ENCODE measurements at places on chromosomes 1 and 21.

- no peak for DNase-seq
These were observed 96.7 kb upstream of the TMPRSS2 start for GRCh38 chr21:41604583-41605041.

DNA sequence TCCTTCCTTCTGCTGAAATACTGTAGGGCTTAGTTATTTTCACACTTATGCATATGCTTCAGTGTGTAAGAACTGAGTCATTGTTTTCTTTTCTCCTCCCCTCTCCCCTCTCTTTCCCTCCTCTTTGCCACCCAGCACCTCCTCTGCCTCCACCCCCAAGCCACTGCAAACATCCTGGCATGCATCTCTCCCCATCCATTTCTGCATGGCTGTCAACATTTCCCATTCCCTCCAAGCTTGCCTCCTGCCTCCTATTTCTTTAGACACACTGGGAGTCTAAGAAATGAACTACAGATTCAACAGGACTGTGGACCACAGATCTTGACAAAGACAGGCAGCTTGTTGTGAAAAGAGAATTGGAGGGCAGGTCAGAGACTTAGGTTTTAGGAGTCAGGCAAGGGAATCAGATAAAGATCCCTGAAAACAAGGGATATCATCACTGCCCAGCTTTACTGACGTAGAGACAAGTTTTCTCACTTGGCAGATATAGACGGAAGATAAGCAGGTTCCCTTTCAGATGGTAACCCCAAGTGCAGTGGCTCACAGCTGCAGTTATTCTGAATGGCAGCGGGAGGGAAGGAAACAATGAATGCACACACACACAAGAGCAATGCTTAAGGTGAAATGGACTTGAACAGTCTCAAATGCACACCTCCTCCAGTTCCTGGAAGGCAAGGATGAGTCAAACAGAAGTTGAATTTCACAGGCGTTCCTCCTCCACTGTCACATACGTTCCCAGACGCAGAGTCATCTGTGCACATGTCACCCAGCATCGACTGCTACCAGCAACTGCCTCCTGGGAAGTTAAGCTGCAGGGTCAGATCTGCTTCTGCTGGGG is 56.1 kb downstream of the HIVEP3 start:
- DNase-seq = peak; percentile 73

GRCh38 chr1:199907361-199907760 is 120.1 kb upstream of the NR5A2 start:
- DNase-seq = no peak

- no peak for DNase-seq
These were observed 5.5 kb downstream of the SMPDL3B start for GRCh38 chr1:27940297-27940696.

DNA sequence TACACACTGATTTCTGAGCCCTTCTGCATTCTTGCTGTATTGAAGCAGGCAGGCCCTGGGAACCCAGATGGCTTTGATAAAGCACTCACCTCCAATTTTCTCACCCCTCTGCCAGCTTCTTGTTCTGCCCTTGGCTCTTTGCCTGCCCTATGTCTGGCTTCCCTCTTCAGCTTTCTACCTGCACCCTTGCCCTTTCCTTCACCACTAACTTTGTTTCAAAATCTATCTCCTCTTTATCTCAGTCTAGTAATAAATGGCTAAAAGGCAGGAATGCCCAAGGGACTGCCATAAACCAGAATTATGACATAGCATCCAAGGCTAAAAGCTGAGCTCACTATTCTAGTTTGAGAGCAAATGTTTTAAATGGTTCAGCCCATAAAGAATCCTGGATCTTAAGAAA is 178.7 kb downstream of the TNR start:
- DNase-seq = no peak

DNA sequence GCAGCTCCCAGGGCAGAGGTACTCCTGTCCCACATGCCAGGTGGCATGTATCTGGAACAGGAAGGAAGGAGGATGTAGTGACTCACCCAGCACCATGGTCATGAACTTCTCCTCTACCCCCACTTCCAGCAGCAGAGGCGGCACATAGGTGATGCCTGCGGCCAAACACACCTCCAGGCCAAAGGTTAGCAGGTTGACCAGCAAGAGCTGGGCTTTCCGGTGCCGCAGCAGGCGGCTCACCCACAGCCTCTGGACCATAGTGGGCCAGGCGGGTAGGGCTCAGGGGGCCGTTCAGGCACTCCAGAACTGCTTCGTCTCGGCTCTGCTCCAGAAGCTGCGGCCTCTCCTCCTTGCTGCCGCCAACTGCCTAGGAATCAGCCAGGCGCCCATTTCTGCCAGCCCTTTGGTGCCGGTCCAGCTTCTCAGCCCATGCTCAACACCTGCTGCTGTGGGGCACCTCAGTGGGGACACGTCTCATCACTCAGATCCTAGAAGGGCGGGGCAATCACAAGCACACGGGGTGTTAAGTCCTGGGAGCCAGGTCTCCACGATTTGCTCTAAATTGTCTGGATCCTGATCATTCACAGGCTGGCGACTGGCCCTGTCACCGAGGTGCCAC is 15.8 kb downstream of the SLC45A3 start:
- DNase-seq = no peak

DNA sequence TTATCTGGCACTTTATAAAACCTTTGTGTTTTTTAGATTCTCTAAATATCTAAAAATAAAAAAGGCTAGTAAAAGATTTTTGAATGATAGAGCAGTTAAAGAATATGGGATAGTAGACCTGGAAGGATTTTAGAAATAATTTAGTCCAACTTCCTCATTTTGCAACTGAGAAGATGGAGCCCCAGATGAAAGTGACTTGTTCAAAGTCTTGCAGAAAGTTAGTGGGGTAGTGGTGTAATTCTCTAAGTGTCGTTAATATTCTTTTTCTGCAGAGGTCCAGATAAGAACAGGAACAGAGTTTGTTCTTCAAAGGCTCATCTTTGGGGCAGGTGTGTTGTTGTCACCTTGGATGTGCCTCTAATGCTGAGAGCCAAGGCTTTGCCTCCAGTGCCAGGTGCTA is 159.5 kb downstream of the DISC1 start:
- DNase-seq = no peak

DNA sequence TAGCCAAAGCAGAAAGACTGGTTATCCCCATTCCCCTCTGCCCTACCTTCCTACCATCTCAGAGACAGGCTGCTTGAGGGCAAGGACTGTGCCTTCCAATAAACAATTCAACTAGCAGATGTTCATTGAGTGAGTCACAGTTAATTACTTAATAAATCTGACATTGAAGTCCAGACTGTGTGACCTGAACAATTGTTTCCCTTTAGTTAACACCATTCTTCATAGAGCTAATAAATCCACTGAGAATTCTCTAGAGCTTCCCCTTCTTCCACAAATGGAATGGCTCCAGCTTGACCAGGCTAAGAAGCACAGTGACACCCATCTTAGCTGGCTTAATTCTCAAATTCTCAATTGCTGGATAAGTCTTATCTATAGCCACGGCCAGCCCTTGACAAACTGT is 61.9 kb upstream of the GJA5 start:
- DNase-seq = no peak

DNA sequence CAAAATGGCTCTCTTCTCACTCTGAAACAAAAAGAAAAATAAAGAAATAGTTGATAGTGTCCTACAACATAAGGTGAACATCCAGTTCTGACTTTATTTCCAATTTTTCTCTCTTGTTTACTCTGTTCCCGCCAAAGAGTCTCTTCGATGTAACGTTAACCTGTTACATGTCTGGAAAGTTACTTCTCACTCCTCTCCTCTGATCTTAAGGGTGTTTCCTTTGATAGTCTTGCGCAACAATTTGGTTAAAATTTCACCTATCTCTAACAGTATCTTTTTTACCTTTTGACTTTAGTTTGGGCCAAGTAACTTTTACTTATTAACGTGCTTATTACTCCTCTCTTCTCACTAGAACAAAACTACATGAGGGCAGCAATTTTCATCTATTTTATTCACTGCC is 1450.2 kb downstream of the BRINP3 start:
- no peak for DNase-seq

GRCh38 chr1:225410036-225410435 is 17.8 kb downstream of the LBR start:
- DNase-seq = no peak

GRCh38 chr1:229089586-229090208 is 181.2 kb upstream of the RAB4A start:
- no peak for DNase-seq

DNA sequence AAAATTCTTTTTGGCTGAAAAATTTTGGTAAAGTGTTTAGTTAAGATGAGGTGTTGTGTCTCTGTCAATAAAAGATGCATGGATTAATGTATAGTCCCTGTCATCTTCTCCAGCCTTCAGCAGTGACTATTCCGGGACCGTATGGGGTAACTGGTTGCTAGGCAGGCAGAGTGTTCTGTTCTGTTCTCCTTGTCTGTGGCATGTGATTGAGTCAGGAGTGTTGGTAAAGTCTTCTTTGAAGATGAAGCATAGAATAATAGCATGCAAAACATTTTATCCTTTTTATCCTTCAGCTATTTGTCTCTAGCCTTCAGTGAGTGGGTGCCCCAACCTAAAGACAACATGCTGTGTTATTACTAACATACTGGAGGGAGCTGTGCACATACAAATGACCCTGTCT is 74.6 kb downstream of the RGL1 start:
- DNase-seq = no peak

DNA sequence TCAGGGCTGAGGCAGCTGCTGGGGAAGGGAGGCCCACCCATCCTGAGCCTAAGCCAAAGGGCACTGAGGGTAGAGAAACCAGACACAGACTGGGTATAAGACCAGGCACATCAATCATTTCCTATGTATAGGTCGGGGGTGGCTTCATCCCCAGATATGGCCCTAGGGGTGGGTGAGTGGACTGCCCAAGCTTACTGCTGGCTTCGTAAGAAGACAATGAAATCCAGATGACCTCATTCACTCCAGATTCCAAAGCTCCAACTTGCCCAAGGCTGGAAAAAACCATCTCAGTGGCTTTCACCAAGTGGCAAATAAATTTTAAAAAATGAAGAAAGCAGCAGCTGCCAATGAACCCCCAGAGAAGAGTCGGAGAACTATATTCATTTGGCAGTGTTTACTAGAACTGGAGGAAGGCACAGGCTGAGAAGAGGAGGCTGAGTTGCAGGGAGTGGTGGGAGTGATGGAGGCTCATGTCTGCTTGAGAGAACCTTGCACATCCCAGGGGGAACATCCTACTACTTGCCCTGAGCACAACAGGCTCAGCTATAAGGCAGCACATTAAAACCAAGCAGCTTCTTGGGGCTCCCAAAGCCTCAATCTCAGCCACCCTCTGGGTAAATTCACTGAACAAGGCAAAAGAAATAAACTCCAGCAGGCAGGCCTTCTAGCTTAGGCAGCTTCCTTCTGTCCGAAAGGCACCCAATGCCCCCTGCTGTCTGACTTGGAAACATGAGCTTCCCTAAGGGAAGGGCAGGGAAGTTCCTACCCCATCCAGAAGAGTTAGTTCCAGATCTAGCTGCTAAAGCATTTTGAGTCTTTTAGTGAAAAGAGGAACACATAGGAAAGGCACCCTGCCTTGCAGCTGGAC is 14.1 kb downstream of the PEA15 start:
- peak; percentile 36 for DNase-seq

DNA sequence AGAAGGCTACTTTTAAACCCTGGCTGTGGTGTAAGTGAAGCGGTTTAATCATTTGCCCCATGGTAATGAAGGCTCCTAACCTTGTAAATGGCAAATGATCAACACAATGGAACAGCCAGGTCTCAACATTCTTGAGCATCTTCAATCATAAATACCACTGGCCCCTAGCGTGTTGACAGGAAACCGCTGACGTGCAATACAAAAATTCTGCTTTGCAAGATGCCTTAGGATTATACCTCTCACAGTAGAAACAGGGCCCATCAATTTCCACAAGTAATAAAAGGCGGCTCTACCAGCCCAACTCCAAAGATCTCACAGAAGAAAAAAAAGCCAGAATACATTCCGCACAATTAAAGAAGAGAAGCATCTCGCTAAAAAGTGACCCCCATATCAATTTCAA is 32.8 kb downstream of the LGALS8 start:
- no peak for DNase-seq

- DNase-seq = no peak
These were observed 739.3 kb downstream of the LTN1 start for GRCh38 chr21:28253338-28253737.

- DNase-seq = no peak
These were observed 42.0 kb downstream of the MNDA start for GRCh38 chr1:158873141-158873540.

GRCh38 chr1:41385398-41386195 is 24.4 kb downstream of the FOXO6 start:
- no peak for DNase-seq

GRCh38 chr1:7847599-7847998 is 5.3 kb downstream of the UTS2 start:
- peak; percentile 17 for DNase-seq

DNA sequence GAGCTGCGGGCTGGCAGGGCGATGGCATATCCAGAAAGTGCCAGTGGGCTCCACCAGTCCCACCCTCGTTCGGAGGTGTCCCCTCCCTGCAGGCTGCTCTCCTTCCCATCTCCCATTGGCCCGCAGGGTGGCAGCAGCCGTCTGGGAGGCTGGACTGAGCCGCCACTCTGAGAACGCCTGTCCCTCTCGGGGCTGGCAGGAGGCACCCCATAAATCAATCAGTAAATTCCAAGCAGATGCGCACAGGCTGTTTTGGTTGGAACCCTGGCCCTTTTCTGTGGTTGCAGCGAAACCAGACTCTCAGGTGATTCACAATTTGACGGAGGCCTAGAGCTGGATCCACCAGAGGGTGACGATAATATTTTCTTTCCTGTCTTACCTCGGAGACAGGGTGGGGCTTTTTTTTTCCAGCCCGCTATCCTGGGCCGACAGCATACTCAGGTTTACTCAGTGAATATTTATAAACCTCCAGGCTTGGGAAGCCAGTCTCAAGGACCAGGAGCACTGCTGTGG is 99.7 kb downstream of the GLIS1 start:
- no peak for DNase-seq
